ENCODE measurements at places on chromosomes 2 and 18.

- no peak for DNase-seq
These were observed 301.0 kb upstream of the MGAT5 start for GRCh38 chr2:133952896-133953295.

DNA sequence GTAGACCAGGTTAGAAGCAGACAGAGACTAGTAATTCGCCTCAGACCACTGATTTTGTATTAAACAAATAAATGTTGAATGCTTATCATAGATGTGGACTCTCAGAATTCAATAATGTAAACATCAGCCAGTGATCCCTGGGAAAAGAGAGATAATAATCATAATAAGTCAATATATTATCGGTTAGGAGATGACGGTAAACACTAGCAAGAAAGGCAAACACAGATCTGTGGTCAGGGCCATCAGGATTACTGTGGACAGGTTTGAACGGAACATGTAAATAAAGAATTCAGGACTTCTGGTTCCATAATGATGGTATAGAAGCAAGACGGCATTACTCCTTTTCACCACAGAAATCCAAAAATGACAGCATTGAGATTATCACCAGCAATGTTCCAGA is 861.6 kb downstream of the CBLN2 start:
- DNase-seq: peak; percentile 21

DNA sequence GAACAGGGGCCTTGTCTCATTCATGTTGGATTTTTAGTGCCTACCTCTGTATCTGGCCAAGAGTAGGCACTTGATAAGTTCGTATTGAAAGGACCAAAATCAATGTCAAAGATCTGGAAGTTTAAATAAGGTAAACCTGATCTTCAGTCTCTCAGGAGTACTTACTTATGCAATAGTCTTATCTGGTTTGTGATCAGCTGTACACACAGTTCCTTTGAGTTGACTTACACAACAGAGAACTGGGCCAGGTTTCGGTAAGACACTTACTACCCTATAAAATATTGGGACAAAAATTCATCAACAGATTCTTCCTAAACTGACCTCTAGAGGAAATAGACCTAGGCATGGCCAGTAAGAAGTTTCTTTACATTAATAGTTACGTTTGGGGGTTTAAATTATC is 113.6 kb upstream of the NXPH2 start:
- DNase-seq: no peak

- DNase-seq: no peak
These were observed 4.4 kb downstream of the TGFA start for GRCh38 chr2:70549064-70549710.

GRCh38 chr2:172305066-172305465 is 122.3 kb upstream of the ITGA6 start:
- DNase-seq: no peak

DNA sequence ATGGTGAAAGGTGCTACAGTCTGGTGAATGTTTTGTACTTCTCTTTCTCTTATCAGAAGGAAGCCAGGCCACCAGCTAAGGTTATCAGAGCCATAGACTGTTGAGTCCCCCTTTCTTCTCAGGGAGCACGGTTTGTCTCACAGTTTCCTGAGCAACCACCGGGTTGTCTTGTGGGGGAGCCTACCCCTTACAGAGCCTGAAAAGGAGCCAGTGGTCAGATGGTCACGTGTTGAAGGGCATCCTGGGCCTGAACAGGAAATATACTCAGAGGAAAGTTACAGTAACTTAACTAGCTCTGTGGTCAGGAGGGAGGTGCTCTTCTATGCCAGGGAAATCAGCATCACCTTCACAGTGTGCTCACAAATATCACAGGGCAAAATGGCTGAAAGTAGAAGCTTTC is 11.6 kb downstream of the CD28 start:
- no peak for DNase-seq

GRCh38 chr2:127575941-127576432 is 40.5 kb downstream of the MYO7B start:
- no peak for DNase-seq

DNA sequence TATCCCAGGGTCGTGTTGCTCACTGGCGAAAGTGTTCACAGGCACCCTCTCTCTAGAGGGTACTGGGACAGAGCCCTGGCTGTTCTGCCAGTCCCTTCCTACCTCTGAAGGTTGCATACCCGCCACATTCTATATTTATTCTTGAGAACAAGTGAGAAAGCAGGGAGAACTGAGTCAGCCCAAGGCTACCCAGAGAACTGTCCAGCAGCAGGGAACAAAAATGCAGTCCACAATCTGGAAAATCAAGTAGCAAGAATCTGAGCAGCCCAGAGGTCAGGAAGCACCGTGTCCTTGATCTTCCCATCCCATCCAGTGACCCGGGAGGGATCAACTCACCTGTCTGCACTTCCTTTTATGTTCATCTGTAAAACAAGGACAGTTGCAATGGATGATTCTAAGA is 164.1 kb downstream of the FBXO15 start:
- no peak for DNase-seq

GRCh38 chr18:8471372-8471771 is 137.9 kb upstream of the RAB12 start:
- DNase-seq: no peak

DNA sequence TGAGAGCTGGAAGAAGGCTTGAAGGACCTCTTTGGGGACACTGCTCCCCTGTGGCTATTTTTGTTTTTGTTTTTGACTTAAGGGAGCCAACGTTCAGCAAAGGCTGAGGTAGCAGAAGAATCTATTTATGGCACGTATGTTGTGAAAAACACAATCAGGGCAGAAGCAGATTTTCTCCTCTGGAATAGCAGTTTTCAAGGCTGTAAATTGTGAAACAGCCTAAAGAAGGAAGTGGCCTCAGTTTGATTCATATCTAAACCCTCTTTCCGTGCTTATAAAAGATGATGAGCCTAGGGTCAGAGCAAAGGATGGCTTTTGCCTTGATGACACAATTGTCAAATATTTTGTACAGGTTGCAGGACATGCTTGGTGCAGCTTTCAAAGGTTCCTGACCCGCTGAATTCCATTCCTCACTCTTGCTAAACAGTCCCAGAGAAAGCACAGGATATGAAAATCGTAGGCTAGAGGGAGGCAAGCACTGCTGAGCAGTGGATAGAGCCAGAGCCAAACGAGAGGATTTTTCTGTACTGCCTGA is 106.2 kb upstream of the DLX2 start:
- DNase-seq: no peak

GRCh38 chr2:238080518-238080917 is 19.6 kb upstream of the ESPNL start:
- DNase-seq: no peak

GRCh38 chr2:125959047-125959446 is 696.9 kb upstream of the GYPC start:
- no peak for DNase-seq

DNA sequence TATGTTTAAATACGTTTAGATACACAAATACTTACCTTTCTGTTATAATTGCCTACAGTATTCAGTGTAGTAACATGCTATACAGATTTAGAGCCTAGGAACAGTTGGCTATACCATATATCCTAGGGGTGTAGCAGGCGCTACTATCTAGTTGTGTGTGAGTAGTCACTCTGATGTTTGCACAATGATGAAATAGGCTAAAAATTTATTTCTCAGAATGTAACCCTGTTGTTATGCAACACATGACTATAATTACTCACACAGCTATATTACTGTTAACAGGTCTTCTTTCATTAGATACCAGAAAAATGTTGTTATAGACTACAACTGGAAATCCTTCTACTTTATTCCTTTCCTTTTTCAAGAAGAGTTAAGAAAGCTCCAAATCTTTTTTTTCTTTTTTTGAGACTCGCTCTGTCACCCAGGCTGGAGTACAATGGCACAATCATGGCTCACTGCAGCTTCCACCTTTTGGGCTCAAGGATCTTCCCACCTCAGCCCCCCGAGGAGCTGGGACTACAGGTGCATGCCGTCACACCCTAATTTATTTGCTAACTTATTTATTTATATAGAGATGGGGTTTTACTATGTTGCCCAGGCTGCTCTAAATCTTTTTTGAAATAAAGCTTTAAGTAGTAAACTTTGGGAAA is 48.5 kb downstream of the C2orf74 start:
- no peak for DNase-seq

GRCh38 chr2:62787386-62787785 is 81.9 kb downstream of the EHBP1 start:
- no peak for DNase-seq

GRCh38 chr18:46013484-46014189 is 46.5 kb upstream of the EPG5 start:
- DNase-seq: no peak

DNA sequence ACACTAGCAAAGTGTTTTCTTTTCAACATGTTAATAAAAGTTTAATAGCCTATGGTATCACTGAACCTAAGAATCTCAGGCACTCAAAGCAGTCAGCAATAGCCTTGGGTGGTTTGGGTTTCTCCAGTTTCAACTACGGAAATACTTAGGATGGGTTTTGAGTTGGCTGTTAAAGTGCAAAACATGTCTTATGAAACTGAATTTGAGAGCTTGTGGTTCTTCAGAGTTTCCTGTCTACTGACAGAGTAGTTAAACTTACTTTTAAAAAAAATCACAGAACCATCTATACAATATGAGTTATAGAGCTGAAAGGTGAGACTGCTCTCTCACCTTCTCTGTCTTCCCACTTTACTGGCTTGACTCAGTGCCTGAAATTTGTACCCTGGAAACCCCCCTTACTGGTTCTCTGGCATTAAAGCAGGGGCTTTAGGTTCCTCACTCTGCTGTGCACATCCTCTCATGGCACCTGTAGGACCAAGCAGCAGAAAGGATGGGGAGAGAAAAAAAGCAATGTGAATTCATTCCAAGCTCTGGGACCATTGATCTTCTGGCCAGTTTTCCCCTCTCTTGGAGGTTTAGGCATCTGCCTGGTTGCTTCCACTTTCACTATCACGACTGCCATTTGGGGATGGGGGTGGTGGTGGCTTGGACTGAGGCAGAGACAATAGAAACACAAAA is 18.1 kb downstream of the CCDC141 start:
- no peak for DNase-seq

DNA sequence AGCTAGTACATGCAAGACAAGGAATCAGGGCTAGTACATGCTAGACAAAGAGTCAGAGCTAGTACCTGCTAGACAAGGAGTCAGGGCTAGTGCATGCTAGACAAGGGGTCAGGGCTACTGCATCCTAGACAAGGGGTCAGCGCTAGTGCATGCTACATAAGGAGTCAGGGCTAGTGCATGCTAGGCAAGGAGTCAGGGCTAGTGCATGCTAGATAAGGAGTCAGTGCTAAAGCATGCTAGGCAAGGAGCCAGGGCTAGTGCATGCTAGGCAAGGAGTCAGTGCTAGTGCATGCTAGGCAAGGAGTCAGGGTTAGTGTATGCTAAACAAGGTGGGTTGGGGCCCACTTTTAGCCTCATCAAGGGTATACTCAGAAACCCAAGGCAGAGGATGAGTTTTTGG is 90.1 kb upstream of the FAM136A start:
- no peak for DNase-seq

DNA sequence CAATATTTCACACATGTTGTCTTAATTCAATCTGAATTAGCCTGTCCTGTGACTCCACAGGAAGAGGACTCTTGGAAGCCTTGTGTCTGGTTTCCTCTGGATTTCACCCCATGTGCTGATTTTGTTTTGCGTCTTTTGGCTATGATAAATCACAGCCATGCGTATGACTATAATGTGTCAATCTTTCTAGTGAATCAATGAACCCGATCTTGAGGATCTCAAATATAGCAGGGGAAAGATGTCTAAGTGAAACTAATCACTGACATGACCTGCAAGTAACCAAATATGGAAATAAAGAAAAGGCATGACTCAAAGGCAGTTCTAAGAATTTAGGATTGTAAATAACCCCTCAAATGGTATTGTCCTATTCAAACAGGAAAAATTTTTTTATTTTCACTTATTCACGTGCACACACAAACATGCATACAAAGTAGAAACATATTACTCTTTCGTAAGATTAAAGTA is 8.2 kb downstream of the WDFY1 start:
- DNase-seq: no peak

GRCh38 chr18:3596637-3597384 is 146.8 kb downstream of the TGIF1 start:
- DNase-seq: peak; percentile 84

- DNase-seq: no peak
These were observed 30.3 kb downstream of the SULT1C4 start for GRCh38 chr2:108407864-108408729.

DNA sequence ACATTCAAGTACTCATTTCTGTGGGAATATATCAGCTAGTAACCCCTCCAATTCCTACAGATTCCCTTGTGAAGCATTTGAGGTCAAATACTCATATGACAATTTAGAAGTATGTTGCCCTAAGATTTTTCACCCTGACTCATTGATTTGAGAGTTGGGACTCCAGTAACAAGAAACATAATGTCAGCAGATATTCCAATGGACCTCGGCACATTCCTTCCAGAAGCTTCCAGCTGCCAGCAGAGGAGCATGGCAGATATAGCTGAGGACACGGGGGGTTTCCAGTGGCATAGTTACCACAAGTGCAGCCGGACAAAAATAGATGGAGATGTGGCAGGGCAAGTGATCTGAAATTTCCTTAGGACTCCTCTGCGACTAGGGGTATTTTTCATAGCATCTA is 101.9 kb upstream of the ARHGAP28 start:
- DNase-seq: no peak

DNA sequence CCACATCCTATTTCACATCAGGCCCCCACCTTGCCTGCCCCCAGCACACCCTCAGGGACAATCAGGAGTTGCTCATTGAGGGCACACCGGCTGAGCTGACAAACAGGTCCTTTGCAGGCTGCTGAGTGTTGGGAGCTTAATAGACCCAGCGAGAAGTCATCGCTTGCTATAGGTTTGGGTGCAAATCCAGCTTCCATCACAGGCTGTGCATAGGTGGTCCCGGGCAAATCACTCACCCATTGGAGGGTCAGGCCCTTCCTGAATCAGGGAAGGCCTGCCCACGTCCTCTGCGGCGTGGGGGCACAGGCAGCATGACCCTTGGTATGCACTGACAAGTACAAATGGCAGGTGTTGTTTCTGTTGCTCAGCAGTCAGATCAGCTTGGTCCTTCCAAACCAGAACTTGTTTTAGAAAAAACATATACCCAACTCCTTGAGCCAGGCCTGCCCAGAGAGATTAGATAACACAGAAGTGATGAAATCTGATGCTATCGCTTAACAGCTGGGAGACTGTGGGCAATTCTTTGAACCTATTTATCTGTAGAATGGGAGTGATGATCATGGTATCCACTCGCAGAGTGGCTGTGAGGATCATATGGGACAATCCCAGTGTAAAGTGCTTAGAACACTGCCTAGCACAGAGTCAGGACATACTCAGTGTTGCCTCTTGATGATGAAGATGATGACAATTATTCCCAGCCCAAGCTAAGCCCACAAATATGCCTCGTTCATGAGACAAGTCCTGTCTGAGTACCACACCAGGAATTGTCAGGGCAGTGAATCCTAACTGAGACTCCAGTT is 34.9 kb downstream of the SMAD7 start:
- DNase-seq: no peak

- DNase-seq: no peak
These were observed 87.6 kb downstream of the PLCL1 start for GRCh38 chr2:197891897-197892442.

- no peak for DNase-seq
These were observed 19.0 kb upstream of the SERTAD2 start for GRCh38 chr2:64672708-64673107.

DNA sequence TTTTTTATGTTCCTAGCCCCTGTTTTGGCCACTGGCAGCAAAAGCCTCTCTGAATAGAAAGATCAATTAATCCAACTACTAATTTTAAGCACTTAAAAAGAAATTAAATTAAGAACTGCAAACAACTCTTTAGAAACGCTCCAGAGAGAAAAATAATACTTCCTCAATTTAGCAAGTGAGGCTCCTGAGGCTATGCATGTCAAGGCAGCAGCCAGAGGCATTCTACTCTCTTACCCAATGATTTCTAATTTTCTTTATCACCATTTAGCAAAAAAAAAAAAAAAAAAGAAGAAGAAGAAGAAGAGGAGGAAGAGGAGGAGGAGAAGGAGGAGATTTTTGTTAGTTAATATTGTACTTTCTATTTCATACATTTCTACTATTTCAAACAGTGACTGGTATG is 68.5 kb downstream of the TMEM237 start:
- no peak for DNase-seq

Data from SHP77 (cell line).